ENCODE measurements at places on chromosomes 13 and 19. TPM values are rescaled to one million over a fixed set of nuclear protein-coding genes. Genes with fewer than 3 reads are reported as not detected.

DNA sequence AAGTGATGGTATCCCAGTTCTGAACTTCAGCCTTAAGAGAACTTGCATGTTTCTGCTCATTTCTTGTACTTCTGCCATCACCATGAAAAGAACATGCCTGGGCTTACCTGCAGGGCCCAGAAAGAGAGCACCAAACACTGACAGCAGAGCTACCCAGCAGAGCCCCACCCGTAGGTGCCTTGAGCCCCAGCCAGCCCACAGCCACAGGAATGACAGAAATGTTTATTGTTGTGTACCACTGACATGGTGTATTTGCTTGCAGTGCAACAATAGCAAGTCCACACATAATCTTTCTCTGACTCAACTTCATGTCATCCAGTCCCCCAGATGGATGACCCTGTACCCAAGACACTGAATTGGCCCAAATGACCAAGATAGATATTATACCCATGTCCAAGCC, 195.2 kb downstream of the TSHZ3 start:
- DNase-seq, result no peak

The RYR1 gene
- total RNA-seq, result 52.2 TPM

- no peak for DNase-seq
These were observed 34.4 kb downstream of the DNAJC15 start for GRCh38 chr13:43057653-43058317.

DNA sequence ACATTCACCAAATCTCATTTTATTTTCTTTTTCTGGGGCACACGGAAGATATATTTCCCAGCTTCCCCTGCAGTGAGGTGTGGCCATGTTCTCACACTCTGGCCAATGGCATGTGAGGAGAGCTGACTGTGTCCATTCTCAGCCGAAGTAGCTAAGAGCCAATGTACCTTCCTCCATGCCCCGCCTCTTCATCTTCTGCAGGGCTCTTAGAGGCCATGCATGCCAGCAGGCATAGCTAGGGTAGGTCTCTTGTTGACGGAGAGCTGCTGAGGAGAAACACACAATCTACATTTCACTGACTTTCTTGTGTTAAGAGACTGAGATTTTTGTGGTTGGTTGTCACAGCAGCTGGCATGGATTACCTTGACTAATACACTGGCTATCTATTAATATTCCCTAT, 9.8 kb upstream of the MICU2 start:
- no peak for DNase-seq

The GPC5 gene
- total RNA-seq, result 20.9 TPM

The TJP3 gene
- total RNA-seq, result 0.17 TPM

The ELSPBP1 gene
- total RNA-seq, result not detected

- no peak for DNase-seq
These were observed 4.0 kb downstream of the SLC7A10 start for GRCh38 chr19:33221638-33222037.

DNA sequence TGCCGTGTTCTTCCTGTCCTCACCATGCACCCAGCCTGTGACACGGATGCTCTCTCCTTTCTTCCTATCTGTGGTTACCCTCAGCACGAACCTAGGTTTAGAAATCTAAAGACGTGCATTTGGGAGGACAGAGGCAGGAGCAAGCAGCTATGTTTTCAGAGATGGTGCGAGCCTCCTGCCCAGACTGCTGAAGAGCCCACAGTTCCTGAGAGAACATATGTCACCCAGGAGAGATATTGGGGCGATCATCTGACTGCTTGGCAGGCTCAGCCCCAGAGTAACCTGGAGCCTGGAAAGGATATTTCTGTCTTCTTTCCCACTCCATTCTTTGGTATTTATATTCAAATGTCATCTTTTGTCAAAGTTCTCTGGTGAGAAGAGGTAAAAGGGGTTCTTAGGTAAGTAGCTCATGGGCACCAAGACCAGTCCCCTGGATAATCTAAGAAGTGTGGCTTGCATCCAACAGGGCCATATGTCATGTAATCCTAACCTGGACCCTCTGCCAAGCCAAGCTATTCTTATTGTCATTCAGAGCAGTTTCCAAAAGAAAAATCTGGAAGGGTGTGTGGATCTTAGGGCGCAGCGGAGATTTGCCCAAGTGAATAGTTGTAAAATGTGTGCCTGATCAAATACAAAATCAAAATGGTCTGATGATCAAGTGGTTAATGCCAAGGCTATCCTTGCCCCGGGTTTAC, 59.5 kb downstream of the FGF9 start:
- no peak for DNase-seq

The CGB7 gene
- not detected for total RNA-seq

The HSD17B14 gene
- total RNA-seq, result 26.2 TPM

The FUT3 gene
- total RNA-seq, result not detected

The LHB gene
- total RNA-seq, result not detected

The CLEC17A gene
- 0.36 TPM for total RNA-seq

DNA sequence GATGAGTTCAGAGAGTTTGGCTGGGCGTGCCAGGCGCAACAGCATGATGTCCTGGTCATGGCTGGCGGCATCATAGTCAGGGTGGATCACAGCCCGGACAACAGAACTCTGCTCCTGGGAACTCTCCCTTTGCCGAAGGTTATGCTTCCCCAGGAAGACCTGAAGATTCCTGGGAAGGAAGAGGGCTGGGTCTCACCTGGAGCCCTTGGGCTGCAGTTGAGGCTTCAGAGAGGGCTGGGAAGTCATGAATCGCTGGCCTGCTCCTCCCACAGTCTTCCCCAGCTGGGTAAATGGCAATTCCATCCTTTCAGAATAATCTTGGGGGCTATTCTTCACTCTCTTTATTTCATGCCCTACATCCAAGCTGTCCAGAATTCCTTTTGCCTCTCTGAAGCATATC, 6.0 kb downstream of the KLK6 start:
- DNase-seq, result no peak

DNA sequence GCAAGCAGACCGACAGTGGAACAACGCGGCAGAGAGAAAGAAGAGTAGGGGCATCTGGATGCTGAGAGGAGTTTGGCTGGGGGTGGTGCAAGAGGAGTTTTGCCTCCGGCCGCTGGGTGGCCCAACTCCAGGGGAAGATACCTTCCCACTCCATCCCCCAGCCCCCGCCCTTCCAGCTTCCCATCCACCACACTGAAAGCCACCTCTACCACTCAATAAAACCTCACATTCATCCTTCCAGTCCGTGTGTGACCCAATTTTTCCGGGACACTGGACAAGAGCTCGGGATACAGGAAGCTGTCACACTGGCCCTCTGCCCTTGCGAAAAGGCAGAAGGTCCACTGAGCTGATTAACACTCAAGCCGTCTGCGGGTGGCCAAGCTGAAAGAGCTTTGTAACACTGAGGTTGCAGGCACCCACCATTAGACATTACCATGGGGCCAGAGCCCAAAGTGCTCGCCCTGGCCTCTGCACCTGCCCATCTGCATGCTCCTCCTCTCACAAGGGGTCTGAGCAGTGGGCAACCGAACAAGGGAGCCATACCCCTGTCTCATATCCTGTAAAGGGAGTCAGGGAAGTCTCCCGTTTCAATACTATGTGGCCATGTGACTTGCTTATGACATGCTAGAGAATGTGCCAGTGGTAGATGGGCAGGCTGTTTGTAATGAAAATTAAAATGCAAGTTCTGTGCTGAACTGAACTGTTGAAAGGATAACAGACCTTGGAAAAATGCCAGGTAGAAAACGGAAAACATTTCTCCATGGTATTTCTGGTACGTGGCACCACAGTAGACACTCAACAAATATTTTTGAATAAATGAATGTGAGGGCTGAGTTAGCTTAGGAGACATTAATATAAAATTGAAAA, 205.1 kb upstream of the STARD13 start:
- DNase-seq, result peak; percentile 69

The FAM98C gene
- total RNA-seq, result 47.4 TPM

DNA sequence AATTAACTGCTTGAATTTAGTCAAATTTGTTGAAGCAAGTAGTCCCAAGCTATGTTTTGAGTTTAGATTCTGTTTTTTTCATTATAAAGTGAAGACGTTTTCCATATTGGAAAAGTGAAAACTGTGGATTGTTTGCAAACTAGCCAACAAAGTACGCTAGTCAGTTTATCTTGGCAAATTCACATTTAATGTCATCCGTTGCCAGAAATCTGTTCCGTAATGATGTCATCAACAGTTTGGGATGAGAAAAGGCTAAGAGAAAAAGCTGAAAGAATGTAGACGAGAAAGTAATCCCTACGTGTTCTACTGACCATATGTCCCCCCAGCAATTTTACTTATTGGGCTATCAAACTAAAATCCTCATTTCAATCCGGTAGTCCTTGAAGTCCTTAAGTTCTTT, 419.6 kb downstream of the GPC6 start:
- DNase-seq, result no peak

- DNase-seq, result no peak
These were observed 88.8 kb downstream of the LMO7 start for GRCh38 chr13:75724752-75725517.

DNA sequence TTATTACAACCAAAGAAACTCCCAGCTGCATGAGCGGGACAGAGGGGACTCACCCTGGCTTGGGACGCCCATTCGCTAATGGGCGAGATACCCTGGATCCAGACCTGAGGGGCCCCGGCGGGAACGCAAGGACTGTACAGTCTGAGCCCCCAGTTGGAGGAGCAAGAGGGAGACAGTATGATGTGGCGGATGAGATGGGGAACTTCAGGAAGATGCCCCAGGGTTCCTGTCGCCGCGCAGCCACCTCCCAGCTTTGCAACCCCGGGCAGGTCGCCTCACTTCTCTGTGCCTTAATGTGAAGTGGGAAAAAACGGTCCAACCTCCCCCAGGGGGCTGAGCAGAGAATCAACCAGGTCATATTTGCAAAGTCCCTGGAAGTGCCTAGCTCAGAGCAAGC, 2.5 kb downstream of the NPAS1 start:
- no peak for DNase-seq
